NCI-H2029 (cell line): ENCODE measurements at places on chromosomes 12 and 14.

DNA sequence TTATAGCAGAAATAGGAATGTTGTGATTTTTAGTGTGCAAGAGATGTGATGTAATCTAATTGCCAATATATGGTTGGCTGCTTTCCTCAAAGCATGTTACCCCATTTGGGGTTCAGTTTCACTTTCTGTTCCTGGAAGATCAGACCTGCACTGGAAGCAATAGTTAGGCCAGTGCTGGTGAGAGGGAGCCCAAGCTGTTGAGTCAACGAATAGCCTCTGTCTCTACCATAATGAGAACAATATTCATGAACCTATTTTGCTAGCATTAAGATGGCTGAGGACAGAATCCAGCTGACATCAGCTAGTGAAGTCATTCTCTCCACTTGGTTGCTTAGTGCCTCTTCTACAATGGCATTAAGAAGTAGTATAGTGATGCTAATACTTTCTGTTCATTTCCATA lies 379.9 kb upstream of the DCN start:
- no peak for DNase-seq

- DNase-seq: no peak
Observed at GRCh38 chr14:95353007-95353406, 33.3 kb upstream of the CLMN start.

DNA sequence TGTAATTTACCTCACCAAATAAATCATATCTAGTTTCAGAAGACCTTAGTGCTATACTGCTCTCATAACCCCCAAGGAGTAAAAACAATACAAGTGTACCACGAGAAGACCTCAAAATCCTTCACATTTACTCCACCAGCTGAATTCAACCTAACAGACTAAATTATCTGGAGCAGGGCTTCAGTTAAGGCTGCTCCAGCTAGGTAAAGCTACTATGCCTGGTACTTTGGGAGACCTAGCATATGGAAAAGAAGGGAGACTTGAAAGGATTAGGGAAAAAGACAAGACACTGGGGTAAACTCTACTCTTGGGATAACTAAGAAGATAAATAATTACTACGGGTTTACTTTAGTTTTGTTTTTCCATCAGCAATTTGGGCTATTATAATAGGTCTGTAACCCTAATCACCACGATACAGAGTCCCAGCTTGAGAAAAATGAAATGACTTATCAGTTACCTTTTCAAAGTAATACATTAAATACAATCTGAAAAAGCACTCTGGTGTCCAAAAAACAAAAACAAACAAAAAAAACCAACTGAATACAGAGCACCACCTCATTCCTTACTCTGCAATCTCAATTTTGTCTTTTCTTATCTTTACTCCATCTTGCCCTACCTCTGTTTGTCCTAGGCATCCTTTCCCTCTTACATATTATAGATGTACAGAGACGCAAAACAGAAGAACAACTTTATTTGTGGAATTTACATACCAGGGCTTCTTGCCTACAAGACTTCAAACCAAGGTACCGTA lies 2.1 kb downstream of the EML5 start:
- no peak for DNase-seq

DNA sequence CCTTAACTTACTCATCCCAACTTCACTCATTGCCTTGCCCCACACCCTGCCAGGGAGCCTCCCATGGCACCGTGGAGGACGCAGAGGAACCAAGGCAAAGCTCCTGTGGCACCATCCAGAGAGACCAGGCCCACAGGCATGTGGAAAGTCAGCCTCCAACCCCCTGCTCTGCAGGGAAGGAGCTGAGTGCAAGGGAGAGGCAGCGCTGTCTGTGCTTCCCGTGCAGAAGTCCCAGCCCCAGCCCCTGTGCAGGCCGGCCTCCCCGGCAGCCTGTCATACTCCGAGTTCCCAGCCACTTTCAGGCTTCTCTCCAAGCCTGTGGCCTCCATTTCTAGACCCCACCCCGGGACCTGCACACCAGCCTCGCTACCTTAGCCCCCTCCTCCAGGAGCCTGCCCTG lies 106.4 kb downstream of the SINHCAF start:
- no peak for DNase-seq

GRCh38 chr12:53696655-53697331 lies 20.9 kb upstream of the ATP5MC2 start:
- DNase-seq: no peak

DNA sequence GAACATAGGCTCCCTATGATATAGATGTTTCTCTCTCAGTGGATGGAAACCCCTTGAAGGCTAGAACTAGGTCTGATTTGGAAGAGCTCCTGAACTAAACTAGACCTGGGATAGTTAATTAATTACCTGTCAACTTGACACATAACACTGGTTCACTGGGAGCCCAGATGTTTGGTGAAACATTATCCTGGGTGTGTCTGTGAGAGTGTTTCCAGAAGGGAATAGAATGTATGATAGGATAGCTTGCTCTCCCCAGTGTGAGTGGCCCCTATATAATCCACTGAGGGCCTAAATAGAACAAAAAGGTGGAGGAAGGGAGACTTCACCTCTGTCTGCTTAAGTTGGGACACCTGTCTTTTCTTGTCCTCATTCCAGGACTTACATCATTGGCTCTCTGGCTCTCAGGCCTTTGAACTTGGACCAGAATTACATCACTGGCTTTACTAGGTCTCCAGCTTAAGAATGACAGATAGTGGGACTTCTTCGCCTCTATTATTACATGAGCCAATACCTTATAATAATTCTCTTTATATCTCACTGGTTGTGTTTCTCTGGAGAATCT lies 194.1 kb downstream of the KTN1 start:
- no peak for DNase-seq

- no peak for DNase-seq
Observed at GRCh38 chr12:28543021-28543890, 353.0 kb downstream of the CCDC91 start.

DNA sequence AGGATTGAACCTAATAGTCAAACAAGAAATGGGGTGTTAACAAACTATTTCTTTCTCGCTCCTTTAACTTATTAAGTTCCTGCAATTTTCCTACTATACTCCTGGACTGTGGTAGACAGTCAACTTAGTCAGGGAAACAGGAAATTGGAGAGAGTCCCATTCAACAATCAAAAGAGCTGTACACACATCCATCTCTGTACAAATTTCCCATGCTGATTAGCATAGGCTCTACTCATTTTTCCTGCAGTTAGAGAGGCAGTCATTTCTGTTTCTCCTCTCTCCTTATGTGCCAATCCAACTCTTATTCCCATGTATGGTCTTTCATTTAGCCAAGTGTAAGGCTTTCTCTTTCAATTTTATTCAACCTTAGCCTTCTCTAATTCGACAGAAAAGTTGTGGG lies 1168.5 kb upstream of the FLRT2 start:
- no peak for DNase-seq

DNA sequence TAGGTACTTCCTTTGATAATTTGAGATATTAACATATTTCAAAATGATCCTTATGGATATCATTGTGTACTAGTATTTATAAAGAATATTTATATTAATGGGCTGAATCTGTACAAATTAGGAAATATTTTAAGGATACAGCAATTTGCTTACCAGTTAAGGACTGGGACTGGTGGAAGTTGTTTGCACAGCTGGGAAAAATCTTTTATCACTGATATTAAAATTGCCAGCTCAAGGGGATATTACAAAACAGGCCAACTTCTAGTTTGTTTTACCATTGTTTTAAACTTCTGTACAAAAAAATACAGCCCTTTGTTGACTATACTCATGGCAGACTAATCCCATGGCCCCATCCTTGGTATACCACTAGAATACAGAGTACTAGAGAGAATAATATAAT lies 133.2 kb upstream of the DDHD1 start:
- no peak for DNase-seq

GRCh38 chr12:108379823-108380222 lies 40.7 kb upstream of the CMKLR1 start:
- DNase-seq: no peak

- no peak for DNase-seq
Observed at GRCh38 chr12:66329941-66330340, 27.6 kb downstream of the HELB start.
